Effector memory CD8-positive, alpha-beta T cell (primary cell): ENCODE measurements at places on chromosomes 3 and 15.
A peak's percentile ranks its signal among the peaks of the same experiment; 100 is the strongest.

GRCh38 chr15:83694015-83694414, 40.1 kb downstream of the ADAMTSL3 start:
- no peak overlapping the region for H3K4me3 ChIP-seq
- H3K4me1 ChIP-seq: no peaks in the 10 kb centered on the region
- no peaks in the 10 kb centered on the region for H3K36me3 ChIP-seq
- H3K27me3 ChIP-seq: no peaks in the 10 kb centered on the region
- no peak overlapping the region for H3K27ac ChIP-seq

DNA sequence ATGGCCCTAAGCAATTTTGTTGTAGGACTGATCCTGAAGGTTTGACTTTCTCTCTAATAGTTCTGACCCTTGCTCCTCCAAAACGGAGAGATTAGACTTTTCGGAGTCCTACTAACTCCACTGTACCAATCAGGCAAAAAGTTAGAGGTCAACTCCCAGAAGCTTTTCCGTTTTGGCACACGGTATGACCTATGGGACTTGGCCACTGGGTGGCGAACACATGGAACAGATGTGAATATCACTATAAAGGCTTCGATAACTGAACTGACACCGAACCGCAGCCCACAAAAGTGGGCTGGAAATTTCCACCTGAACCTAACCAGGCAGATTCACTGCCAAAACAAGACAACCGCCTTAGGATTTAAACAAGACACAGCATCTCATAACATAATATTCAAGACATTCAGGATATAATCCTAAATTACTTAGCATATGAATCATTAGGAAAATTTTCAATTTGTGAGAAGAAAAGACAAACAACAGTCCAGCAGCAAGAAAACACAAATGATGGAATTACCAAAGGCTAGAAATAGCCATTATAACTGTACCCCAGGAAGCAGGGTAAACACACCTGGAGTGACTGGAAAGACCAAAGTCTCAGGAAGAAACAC, 12.2 kb upstream of the TM2D3 start:
- DNase-seq: no peak
- H3K27ac ChIP-seq: no peak overlapping the region
- H3K4me3 ChIP-seq: no peak overlapping the region

DNA sequence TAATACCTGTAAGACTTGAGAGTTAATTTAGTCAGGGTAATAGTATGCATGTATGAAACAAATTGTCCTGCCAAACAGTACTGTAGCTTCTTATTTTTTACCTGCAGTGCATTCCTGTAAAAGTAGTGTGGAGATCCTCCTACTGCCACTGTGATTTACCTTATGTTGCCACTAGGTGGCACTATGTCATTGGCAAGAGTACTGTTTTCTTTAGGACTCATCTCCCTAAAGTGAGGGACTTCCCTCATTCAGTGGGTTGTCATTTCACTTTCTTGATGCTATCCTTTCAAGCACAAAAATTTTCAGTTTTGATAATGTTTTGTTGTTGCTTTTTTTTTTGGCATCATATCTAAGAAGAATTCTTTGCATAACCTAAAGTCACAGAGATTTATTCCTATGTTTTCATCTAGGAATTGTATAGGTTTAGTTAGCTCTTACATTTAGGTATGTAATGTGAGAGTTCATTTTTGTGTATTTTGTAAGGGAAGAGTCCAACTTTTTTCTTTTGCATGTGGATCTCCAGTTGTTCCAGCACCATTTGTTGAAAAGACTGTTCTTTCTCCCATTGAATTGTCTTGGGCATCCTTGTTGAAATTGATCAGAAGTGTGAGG, 105.7 kb downstream of the AKAP13 start:
- no peak overlapping the region for H3K4me3 ChIP-seq
- no peaks in the 10 kb centered on the region for H3K27me3 ChIP-seq
- H3K4me1 ChIP-seq: peaks cover 24% of the 10 kb centered on the region
- H3K36me3 ChIP-seq: peaks cover 9% of the 10 kb centered on the region
- no peak overlapping the region for H3K27ac ChIP-seq
- peak; percentile 71 for DNase-seq

- H3K27me3 ChIP-seq: no peaks in the 10 kb centered on the region
- H3K4me3 ChIP-seq: peak overlapping the region; percentile 90
- no peak for DNase-seq
- H3K27ac ChIP-seq: peak overlapping the region; percentile 13
- H3K36me3 ChIP-seq: peaks cover 52% of the 10 kb centered on the region
These were observed 1.6 kb downstream of the C3orf38 start for GRCh38 chr3:88151358-88151757.

DNA sequence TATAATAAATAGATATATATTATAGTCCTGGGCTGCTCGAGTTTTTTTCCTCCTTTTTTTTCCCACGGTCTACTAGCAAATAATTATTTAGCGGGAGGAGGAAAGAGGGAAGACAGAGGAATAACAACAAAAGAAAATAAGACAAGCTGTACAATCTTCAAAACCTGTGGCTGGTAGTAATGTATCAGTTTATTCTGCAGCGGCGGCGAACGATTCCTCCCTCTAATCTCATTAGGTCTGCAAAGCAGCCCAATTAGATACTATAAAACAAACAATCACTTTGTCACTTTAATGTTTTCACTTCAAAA, 390 bp upstream of the TLE3 start:
- DNase-seq: no peak
- H3K4me3 ChIP-seq: peak overlapping the region; percentile 99
- peaks cover 52% of the 10 kb centered on the region for H3K4me1 ChIP-seq
- H3K27ac ChIP-seq: peak overlapping the region; percentile 99

- H3K36me3 ChIP-seq: peaks cover 53% of the 10 kb centered on the region
- no peak for DNase-seq
- H3K27me3 ChIP-seq: no peaks in the 10 kb centered on the region
- H3K4me1 ChIP-seq: peaks cover 4% of the 10 kb centered on the region
- peak overlapping the region; percentile 25 for H3K27ac ChIP-seq
These were observed 64.4 kb upstream of the CSPG5 start for GRCh38 chr3:47643092-47643491.

- H3K36me3 ChIP-seq: no peaks in the 10 kb centered on the region
- no peak overlapping the region for H3K4me3 ChIP-seq
- H3K4me1 ChIP-seq: no peaks in the 10 kb centered on the region
- no peak for DNase-seq
- peaks cover 9% of the 10 kb centered on the region for H3K27me3 ChIP-seq
These were observed 304.7 kb upstream of the DPPA4 start for GRCh38 chr3:109642025-109642424.

GRCh38 chr3:187491371-187491770, 123.2 kb downstream of the RTP4 start:
- no peak overlapping the region for H3K4me3 ChIP-seq
- H3K27me3 ChIP-seq: peaks cover 69% of the 10 kb centered on the region
- no peaks in the 10 kb centered on the region for H3K4me1 ChIP-seq
- no peak overlapping the region for H3K27ac ChIP-seq
- H3K36me3 ChIP-seq: no peaks in the 10 kb centered on the region
- DNase-seq: no peak

- H3K4me1 ChIP-seq: peaks cover 4% of the 10 kb centered on the region
- no peak overlapping the region for H3K27ac ChIP-seq
- H3K4me3 ChIP-seq: no peak overlapping the region
- H3K27me3 ChIP-seq: peaks cover 44% of the 10 kb centered on the region
These were observed 3.8 kb upstream of the PCOLCE2 start for GRCh38 chr3:142892714-142893113.

- peaks cover 74% of the 10 kb centered on the region for H3K27me3 ChIP-seq
- no peak overlapping the region for H3K27ac ChIP-seq
These were observed 5.7 kb downstream of the TNFAIP8L3 start for GRCh38 chr15:51089041-51089440.

- H3K4me1 ChIP-seq: no peaks in the 10 kb centered on the region
These were observed 107.5 kb upstream of the NSMCE3 start for GRCh38 chr15:29377161-29377560.

- peaks cover 16% of the 10 kb centered on the region for H3K27me3 ChIP-seq
- H3K4me1 ChIP-seq: no peaks in the 10 kb centered on the region
- DNase-seq: no peak
- no peak overlapping the region for H3K27ac ChIP-seq
- H3K36me3 ChIP-seq: no peaks in the 10 kb centered on the region
These were observed 10.2 kb upstream of the LACTB start for GRCh38 chr15:63111481-63111880.

DNA sequence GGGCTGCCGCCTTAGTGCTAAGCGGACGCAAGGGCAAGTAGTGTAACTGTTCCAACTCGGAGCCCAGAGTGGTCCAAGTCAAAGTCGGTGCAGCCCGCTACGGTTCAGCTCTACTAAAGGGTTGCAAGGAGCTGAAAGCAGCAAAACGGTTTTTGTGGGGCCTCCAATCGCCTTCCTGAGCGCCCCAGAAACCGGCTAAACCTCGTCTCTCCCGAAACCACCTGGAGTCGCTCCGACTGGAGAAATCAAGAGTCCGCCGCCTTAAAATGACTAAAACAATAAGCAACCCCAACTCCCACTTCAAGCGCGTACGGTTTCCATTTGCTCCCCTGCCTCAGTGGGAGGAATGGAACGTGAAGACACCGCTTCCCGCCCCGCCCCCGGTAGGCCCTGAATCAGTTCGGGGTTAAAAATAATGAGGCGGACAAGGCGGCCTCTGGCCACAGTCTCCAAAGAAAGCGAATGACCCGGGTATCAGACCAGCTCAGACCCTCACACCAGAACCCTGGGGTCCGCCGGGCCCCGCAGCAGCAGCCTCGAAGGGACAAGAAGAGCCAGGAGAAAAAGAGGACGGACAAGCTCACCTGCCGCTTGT, 401 bp downstream of the SEC11A start:
- no peak for DNase-seq
- H3K4me3 ChIP-seq: peak overlapping the region; percentile 85
- peaks cover 15% of the 10 kb centered on the region for H3K4me1 ChIP-seq
- peak overlapping the region; percentile 92 for H3K27ac ChIP-seq

DNA sequence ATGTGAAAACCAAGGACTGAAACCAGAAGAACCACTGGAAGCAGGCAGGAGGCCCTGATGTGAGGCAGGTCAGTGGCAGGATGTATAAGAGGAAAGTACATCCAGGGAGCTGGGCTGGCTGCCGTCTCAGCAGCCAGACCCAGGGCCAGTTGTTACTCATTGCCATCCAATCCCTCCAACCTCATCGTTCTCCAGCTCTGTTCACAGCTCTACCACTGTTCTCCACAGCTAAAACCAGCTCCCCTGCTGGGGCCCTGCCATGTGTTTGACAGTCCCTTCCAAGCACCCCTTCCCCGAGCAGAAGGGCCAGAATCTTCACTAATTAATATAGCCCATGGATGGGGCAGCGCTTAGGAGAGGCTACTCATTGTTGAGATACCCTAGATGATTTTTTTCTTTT, 206.6 kb downstream of the MECOM start:
- H3K4me1 ChIP-seq: no peaks in the 10 kb centered on the region
- H3K4me3 ChIP-seq: no peak overlapping the region
- no peak overlapping the region for H3K27ac ChIP-seq
- H3K27me3 ChIP-seq: no peaks in the 10 kb centered on the region

DNA sequence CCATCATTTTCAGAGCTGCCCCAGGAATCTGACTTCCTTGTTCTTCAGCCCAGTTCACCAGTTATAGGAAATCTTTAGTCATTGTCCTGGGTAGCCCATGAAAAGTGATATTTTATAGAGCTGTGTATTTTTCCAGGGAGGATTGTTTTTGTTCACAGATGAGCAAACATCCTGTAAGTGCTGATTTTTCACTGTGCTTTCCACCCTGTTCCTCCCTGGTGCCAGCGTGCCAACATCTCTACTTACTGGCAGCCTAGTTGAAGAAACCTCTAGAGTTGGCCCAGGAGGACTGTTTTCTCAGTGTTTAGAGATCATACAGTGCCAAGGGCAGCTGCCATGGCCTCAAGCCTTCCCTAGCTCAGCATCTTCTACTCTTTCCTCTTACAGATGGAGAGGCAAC, 41.3 kb downstream of the ST6GAL1 start:
- peaks cover 41% of the 10 kb centered on the region for H3K4me1 ChIP-seq
- DNase-seq: no peak
- H3K4me3 ChIP-seq: no peak overlapping the region

GRCh38 chr3:170907637-170908234, 701 bp downstream of the EIF5A2 start:
- peaks cover 11% of the 10 kb centered on the region for H3K36me3 ChIP-seq
- H3K4me1 ChIP-seq: peaks cover 5% of the 10 kb centered on the region
- H3K27me3 ChIP-seq: no peaks in the 10 kb centered on the region

DNA sequence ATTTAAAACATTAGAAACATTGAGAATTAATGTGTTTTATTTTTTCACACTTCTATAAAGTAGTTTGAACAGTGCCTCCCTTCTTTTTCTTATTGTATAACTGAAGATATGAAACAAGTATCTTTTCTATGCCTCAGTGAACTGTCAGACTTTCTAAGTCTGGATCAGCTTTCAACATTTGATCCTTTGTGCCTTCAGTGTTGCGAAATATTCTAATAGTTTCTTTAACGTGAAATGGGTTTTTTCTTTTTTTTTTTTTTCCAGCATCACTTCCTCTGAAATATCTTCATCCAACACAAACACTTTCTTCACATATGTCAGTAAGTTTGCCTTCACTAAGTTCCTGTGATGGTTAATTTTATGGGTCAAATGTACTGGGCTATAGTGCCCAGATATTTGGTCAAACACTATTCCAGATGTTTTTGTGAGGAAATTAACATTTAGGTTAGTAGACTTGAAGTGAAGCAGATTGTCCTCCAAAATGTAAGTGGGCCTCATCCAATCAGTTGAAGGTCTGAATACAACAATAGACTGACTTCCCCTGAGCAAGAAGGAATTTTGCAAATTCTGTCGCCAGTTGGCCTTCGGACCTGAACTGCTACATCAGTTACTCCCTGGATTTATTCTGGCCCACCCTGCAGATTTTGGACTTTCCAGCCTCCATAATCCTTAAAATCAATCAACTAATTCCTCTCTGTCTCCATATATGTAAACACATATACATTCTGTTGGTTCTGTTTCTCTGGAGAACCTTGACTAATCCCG, 6.4 kb upstream of the CPOX start:
- no peak overlapping the region for H3K4me3 ChIP-seq
- no peaks in the 10 kb centered on the region for H3K36me3 ChIP-seq
- H3K4me1 ChIP-seq: no peaks in the 10 kb centered on the region
- H3K27me3 ChIP-seq: peaks cover 18% of the 10 kb centered on the region
- no peak for DNase-seq
- H3K27ac ChIP-seq: no peak overlapping the region

DNA sequence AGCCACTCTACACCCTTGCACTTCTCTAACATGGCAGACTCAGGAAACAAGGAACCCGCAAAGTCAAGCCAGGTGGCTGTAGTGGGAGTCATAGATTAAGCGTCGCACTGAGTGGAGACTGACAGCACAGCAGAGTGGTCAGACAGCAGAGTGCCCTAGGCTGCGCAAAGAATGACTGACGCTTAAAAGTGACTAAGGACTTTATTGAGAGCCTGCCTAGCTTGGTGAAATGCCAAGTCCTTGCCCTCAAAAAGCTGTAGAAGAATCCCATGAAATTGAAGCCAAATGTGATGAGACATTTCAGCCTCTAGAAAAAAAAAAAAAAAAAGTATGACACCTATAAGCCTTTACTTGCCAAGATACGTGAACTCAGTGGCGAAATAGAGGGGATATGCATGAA, 30.2 kb downstream of the NCEH1 start:
- H3K27ac ChIP-seq: no peak overlapping the region
- H3K27me3 ChIP-seq: no peaks in the 10 kb centered on the region
- H3K4me3 ChIP-seq: no peak overlapping the region
- no peak for DNase-seq
- H3K36me3 ChIP-seq: no peaks in the 10 kb centered on the region
